ENCODE measurements at places on chromosomes 3 and 15.

- no peak for DNase-seq
These were observed 276.7 kb downstream of the CHL1 start for GRCh38 chr3:473033-473800.

DNA sequence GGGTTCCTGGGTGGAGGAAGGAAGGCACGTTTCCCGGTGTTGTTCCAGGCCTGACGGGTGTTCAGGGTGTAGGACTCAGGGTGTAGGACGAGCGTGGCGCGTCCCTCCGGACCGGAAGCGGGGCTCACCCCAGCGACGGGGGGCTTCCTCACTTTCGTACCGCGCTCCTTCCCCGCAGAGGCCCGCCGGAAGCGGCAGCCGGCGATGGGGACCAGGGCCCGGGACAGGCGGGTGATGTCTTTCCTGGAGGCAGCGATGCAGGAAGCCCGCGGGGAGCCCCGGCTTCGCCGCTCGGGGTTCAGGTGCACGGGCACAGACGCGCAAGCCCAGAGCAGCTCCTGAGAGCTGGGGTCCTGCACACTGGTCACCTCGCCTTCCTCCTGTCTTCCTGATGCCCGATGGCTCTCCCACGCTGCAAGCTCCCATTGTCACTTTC, 13.4 kb downstream of the FOXL2NB start:
- DNase-seq = no peak

GRCh38 chr3:196332168-196332567, 6.0 kb downstream of the TM4SF19 start:
- no peak for DNase-seq

DNA sequence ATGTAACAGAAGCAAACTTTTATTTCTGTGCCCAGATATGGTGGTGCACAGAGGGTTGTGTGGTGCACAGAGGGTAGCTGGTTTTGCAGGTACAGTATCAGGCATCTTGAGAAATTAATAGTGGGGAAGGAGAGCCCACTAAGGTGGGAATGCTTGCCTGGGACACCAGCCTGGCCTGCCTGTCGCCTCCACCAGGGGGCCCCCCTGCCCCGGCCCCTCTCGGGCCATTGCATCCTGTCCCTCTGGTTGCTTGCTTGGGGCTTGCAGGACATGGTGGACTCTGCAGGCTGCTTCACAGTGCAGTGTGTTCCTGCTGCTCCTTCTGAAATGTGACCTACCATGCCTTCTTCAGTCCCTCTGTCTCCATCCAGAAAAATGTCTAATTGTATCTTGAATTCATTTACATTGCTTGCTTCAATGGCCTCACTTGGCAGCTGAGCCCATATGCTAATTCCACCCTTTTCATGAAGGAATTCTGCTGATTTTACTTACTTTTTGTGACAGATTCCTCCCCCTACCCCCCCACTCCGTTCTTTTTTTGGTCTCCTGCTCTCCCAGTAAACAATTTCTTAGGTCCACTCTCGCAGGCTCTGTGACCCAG, 73.6 kb downstream of the EEFSEC start:
- peak; percentile 4 for DNase-seq

DNA sequence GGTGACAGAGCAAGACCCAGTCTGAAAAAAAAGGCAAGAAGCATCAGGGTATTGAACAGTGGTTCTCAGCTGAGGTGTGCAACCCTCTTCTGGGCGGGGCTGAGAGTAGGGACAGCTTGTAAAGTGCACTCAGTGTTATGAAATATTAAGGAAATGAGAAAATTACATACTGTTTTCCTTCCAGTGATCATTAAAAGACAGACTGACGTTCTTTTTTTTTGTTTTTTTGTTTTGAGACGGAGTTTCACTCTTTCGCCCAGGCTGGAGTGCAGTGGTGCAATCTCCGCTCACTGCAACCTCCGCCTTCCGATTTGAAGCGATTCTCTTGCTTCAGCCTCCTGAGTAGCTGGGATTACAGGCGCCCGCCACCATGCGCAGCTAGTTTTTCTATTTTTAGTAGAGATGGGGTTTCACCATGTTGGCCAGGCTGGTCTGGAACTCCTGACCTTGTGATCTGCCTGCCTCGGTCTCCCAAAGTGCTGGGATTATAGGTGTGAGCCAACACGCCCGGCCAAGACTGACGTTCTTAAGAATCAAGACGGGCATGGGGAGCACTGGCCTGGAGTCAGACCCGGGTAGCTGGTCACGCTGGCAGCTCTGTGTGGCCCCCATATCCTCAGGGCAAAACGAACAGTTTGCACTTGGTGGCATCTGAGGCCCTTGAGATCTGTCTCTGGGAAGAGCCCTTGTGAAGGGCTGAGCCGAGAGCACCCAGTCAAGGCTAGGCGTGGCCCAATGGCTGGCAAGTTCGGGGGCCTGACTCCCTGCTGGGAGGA, 11.4 kb downstream of the MAN2A2 start:
- no peak for DNase-seq

DNA sequence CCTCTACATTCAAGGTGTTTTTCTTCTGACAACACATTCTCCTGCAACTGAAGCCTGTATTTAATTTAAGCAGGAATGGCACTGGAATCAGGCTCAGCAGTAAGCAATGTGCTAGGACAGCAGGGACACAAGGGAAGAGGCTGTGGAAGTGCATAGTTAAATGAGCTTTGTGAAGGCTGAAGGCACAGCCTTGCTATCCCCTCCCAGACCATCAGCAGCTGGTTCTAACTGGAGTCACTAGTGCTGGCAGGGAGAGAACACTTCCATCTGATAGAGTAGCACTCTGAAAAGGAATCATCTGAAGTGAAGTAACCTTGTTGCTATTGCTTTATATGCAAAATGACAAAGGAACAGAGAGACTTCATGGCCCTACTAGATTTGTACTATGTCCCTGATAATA, 14.7 kb downstream of the UQCC5 start:
- no peak for DNase-seq

Measured in stimulated activated CD8-positive, alpha-beta memory T cell treated with anti-CD3 and anti-CD28 coated beads, Interleukin-4, amount 100 ng/mL, for 1 hour (primary cell).